ENCODE measurements at places on chromosomes 12 and 14.

GRCh38 chr12:106135781-106136180, 3.0 kb downstream of the NUAK1 start:
- peak overlapping the region; percentile 97 for H3K27ac ChIP-seq
- peak overlapping the region; percentile 76 for H3K4me3 ChIP-seq
- peak; percentile 29 for DNase-seq
- H3K4me1 ChIP-seq, result peaks cover 41% of the 10 kb centered on the region

DNA sequence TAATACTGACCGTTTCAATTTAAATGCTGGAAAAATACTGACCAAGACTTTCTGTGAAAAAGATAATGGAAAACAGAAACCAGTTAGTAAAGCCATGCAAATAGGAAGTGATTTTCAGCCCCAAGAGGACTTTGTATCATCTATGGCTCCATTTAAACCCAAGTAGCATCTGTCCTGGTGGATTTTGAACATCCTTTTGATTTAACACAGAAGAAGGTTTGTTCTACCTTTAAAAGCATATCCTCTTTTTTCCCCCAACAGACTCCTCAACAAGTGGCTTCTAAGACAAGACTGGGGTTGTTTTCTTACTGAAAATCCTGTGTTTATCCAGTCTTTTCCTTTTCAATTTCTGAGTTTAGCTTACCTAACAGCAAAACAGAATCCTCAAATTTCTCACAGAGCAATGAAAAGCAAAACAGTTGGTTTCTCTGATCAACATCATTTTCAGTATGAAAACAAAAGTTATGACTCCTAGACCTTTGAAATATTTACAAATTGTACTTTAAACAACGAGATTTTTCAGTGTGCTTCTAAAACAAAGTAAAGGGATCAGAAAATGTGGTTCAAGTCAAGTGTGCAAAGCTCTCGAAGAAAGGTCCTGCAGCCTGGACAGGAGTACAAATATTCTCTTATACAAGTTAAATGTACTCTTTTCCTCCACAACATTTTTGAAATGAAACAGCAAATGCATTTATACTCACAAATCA, 2.9 kb downstream of the PHLDA1 start:
- peaks cover 53% of the 10 kb centered on the region for H3K4me1 ChIP-seq
- H3K27ac ChIP-seq, result peak overlapping the region; percentile 95
- no peak for DNase-seq

DNA sequence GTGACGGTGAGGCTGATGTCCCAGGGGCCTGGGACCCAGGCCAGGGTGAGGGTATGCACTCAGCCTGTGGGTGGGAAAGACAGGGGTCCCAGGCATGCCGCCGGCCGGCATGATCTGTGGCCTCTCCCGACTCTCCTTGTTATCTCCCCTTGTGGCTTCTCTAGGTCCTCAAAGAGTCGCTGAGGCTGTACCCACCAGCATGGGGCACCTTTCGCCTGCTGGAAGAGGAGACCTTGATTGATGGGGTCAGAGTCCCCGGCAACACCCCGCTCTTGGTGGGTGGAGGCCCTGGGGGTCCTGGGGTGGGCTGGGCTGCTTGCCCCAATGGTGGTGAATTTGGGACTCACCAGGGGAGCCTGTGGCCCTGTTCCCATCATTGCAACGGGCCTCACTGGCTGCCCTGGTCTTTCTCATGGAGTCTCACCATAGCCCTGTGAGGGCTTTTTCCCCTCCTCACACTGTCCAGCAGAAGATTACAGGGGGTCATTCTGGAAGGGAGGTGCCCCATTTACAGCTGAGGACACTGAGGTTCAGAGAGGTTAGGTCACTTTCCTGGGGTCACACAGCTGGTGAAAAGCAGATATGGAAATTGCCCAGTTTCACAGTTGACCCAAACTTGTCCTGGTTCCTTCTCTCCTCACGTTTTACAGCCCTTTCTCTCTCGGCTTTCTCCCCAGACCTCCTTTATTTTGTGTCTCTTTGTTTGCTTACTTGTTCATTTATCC, 37.9 kb downstream of the CYP46A1 start:
- no peak overlapping the region for H3K4me3 ChIP-seq
- no peak for DNase-seq
- H3K27ac ChIP-seq, result no peak overlapping the region
- H3K27me3 ChIP-seq, result no peaks in the 10 kb centered on the region
- H3K36me3 ChIP-seq, result no peaks in the 10 kb centered on the region

DNA sequence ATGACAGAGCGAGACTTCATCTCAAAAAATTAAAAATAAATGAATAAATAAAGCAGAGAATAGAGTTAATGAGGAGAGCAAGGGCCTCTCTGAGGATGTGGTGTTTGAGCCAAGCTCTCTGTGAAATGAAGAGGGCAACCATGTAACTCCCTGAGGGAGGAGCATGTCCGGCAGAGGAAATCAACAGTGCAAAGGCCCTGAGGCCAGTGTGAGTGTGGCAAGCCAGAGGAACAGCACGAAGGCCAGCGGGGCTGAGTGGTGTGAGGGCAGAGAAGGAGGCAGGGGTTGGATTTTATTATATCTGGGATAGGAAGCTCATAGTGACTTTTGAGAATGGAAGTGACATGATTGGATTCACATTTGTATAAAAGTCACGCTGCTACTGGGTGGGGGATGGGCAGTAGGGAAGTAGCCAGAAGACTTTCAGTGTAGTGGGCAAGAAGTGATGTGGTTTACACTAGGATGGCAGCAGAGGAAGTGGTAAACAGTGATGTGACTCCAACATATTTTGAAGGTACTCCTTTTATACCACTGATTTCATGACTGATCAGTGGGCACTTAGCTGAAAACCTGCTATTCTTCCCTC, 10.3 kb upstream of the LRP1-AS start:
- H3K4me1 ChIP-seq, result peaks cover 18% of the 10 kb centered on the region
- no peak for DNase-seq
- H3K36me3 ChIP-seq, result peaks cover 34% of the 10 kb centered on the region

DNA sequence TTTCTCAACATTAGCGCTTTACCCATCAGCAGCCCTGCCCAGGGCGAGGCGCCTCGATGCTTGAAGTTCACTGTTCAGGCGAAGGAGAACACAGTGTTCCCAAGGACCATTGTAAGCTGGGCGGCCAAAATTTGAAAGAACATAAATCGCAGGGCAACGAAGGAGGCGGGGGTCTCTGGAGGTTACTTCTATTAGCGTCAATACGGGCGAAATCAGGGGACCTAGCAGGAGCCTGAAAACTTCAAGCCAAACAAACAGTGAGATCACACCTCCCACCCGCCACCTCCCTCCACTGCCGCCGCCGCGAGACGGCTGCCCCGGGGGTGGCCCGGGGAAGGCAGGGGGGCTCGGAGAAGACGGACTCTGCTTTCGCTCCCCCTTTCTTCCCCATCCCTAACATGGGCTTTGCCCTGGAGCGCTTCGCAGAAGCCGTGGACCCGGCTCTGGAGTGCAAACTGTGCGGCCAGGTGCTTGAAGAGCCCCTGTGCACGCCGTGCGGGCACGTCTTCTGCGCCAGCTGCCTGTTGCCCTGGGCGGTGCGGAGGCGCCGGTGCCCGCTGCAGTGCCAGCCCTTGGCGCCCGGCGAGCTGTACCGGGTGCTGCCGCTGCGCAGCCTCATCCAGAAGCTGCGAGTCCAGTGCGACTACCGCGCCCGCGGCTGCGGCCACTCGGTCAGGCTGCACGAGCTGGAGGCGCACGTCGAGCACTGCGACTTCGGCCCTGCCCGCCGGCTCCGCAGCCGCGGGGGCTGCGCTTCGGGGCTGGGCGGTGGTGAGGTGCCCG, at the start of gene PDZRN4:
PDZRN4 (plus strand) TSS at position 263 of the 783 bp plus-strand sequence.
- H3K27ac ChIP-seq, result peak within 1 kb of the TSS; percentile 84
- no peaks in the 10 kb centered on the region for H3K36me3 ChIP-seq
- H3K4me3 ChIP-seq, result peak within 1 kb of the TSS; percentile 49
- peaks cover 35% of the 10 kb centered on the region for H3K4me1 ChIP-seq
- H3K27me3 ChIP-seq, result peaks cover 27% of the 10 kb centered on the region

DNA sequence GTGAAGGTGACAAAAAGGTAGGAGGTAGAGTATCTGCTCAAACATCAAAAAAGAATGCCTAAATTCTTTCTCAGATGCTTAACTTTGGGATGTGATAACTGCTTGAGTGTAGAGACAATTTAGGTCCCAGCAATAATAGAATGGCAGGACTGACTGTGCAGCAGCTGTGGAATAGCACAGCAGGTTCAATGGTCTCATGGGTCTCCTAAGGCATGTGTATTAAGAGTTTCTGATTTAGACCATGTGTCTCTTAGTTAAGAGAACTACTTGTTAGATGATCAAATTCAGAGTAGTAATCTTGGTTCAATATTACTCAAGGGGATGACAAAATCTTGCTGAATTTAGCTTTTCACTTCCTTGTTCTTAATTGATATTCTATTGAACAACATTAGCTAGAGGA, 72.0 kb downstream of the ALX1 start:
- no peak for DNase-seq
- H3K4me1 ChIP-seq, result no peaks in the 10 kb centered on the region
- H3K27ac ChIP-seq, result no peak overlapping the region
- H3K36me3 ChIP-seq, result no peaks in the 10 kb centered on the region
- no peak overlapping the region for H3K4me3 ChIP-seq
- H3K27me3 ChIP-seq, result no peaks in the 10 kb centered on the region

- H3K36me3 ChIP-seq, result peaks cover 51% of the 10 kb centered on the region
- no peak overlapping the region for H3K4me3 ChIP-seq
- H3K27me3 ChIP-seq, result no peaks in the 10 kb centered on the region
- no peaks in the 10 kb centered on the region for H3K4me1 ChIP-seq
Measured at GRCh38 chr12:101719566-101719965, 19.7 kb downstream of the SYCP3 start.

GRCh38 chr12:22738945-22739344, 114.0 kb downstream of the ETNK1 start:
- H3K4me3 ChIP-seq, result no peak overlapping the region
- H3K27me3 ChIP-seq, result no peaks in the 10 kb centered on the region
- no peak for DNase-seq
- no peaks in the 10 kb centered on the region for H3K4me1 ChIP-seq

- H3K4me3 ChIP-seq, result no peak overlapping the region
- no peak for DNase-seq
- no peaks in the 10 kb centered on the region for H3K36me3 ChIP-seq
Measured at GRCh38 chr12:86496595-86496994, 240.4 kb upstream of the MGAT4C start.

- H3K4me3 ChIP-seq, result no peak overlapping the region
- no peaks in the 10 kb centered on the region for H3K27me3 ChIP-seq
- no peaks in the 10 kb centered on the region for H3K4me1 ChIP-seq
- DNase-seq, result peak; percentile 23
- H3K27ac ChIP-seq, result no peak overlapping the region
Measured at GRCh38 chr12:94041850-94042249, 106.5 kb upstream of the PLXNC1 start.

GRCh38 chr12:40104461-40105264, 1.2 kb downstream of the SLC2A13 start:
- no peaks in the 10 kb centered on the region for H3K27me3 ChIP-seq
- no peak for DNase-seq
- peak overlapping the region; percentile 94 for H3K4me3 ChIP-seq
- H3K27ac ChIP-seq, result peak overlapping the region; percentile 79
- H3K4me1 ChIP-seq, result peaks cover 56% of the 10 kb centered on the region

- no peak overlapping the region for H3K27ac ChIP-seq
- peaks cover 7% of the 10 kb centered on the region for H3K4me1 ChIP-seq
- no peaks in the 10 kb centered on the region for H3K27me3 ChIP-seq
- DNase-seq, result no peak
- H3K36me3 ChIP-seq, result peaks cover 85% of the 10 kb centered on the region
Measured at GRCh38 chr12:132776816-132777568, 15.4 kb upstream of the ANKLE2 start.

- H3K4me3 ChIP-seq, result no peak overlapping the region
- no peaks in the 10 kb centered on the region for H3K27me3 ChIP-seq
- no peaks in the 10 kb centered on the region for H3K4me1 ChIP-seq
Measured at GRCh38 chr12:92272061-92272964, 126.7 kb upstream of the BTG1 start.

GRCh38 chr14:51828017-51828797, 32.2 kb upstream of the GNG2 start:
- no peak overlapping the region for H3K4me3 ChIP-seq
- H3K27me3 ChIP-seq, result no peaks in the 10 kb centered on the region
- no peak overlapping the region for H3K27ac ChIP-seq
- peaks cover 12% of the 10 kb centered on the region for H3K4me1 ChIP-seq
- H3K36me3 ChIP-seq, result no peaks in the 10 kb centered on the region

- H3K27me3 ChIP-seq, result no peaks in the 10 kb centered on the region
- DNase-seq, result no peak
- no peak overlapping the region for H3K4me3 ChIP-seq
- H3K27ac ChIP-seq, result no peak overlapping the region
- no peaks in the 10 kb centered on the region for H3K36me3 ChIP-seq
Measured at GRCh38 chr12:23028158-23028802, 403.3 kb downstream of the ETNK1 start.

DNA sequence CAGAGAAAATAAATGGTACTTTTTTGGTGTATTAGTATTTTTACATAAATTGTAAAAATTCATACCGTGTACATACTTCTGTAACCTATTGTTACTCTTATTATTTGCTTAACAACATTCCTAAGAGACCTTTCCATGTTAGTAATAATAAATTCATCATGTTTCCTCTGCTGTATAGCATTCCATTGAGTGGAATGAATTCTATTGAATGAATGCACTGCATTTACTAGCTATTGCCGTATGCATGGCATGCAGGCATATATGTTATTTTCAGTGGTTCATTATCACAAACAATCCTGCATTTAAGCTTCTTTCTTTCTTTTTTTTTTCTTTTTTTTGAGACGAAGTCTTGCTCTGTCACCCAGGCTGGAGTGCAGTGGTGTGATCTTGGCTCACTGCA, 137.6 kb upstream of the TBX3 start:
- DNase-seq, result no peak
- no peaks in the 10 kb centered on the region for H3K27me3 ChIP-seq
- H3K27ac ChIP-seq, result no peak overlapping the region
- no peaks in the 10 kb centered on the region for H3K36me3 ChIP-seq

- peak overlapping the region; percentile 100 for H3K27ac ChIP-seq
- H3K4me1 ChIP-seq, result peaks cover 52% of the 10 kb centered on the region
- DNase-seq, result no peak
- H3K4me3 ChIP-seq, result peak overlapping the region; percentile 86
- H3K36me3 ChIP-seq, result peaks cover 10% of the 10 kb centered on the region
Measured at GRCh38 chr12:12715459-12716150, 1.6 kb upstream of the CDKN1B start.

- H3K36me3 ChIP-seq, result no peaks in the 10 kb centered on the region
- H3K4me3 ChIP-seq, result no peak overlapping the region
- H3K27ac ChIP-seq, result no peak overlapping the region
- H3K4me1 ChIP-seq, result no peaks in the 10 kb centered on the region
- no peaks in the 10 kb centered on the region for H3K27me3 ChIP-seq
Measured at GRCh38 chr12:9843407-9843806, 16.1 kb downstream of the KLRF1 start.

- no peaks in the 10 kb centered on the region for H3K27me3 ChIP-seq
- peaks cover 6% of the 10 kb centered on the region for H3K4me1 ChIP-seq
Measured at GRCh38 chr14:100714258-100714892, 12.3 kb upstream of the DLK1 start.

All from stomach (tissue), 19 donors.